Stimulated activated CD4-positive, alpha-beta T cell treated with anti-CD3 and anti-CD28 coated beads, Interleukin-1b, Interleukin-23, amount 100 ng/mL, for 1 hour (primary cell): ENCODE measurements at places on chromosomes 6 and 20.

- DNase-seq: no peak
Observed at GRCh38 chr20:4256874-4257273, 241.5 kb upstream of the RNF24 start.

DNA sequence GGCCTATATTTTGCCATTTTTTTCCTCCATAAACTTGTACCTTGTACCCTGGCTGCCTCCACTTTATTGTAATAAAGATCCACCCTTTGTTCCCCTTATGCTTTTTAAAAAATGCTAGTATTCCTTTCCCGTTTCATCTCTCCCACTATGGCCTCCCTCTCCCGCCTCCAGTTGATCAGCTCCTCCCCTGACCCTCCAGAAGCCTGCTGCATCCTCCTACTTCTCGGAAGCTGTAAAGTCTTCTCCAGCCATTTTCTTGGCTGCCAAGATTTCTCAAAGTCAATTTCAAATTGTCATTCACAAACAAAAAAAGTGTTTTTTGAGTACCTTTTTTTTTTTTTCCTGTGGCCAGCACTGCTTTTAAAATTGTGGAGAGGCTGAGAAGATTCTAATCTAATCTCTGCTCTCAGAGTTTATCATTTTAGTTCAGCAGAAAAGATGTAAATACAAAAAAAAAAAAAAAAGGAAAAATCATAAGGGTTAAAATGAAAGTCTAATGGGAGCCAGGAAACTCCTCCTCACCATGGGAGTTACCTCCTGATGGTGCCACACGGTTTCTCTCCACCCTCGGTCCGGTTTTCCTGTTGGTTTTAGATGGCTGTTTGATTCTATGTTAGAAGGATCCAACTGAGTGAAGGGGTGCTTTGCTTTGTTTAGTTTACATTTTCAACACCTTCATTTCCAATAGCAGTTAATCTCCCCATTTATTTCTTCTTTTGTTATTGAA is 103.0 kb upstream of the KCNK16 start:
- no peak for DNase-seq

GRCh38 chr6:14799928-14800327 is 445.9 kb upstream of the JARID2 start:
- no peak for DNase-seq

DNA sequence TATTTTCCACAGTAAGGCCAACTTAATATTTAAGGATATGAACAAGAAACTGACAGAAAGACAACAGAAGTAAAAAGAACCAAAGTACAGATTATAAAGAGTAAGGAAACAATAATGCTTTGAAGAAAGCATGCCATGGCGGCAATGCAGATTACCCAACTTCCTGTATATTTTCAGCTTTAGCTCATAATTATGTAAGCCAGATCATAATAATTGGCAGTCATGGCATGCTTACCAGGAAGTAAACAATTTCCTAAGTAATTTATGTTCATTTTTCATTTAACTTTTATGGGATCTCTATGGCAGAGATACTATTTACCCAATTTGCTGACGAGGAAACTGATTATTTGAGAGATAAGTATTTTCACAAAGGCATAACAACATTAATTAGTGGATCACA is 988.7 kb downstream of the HACE1 start:
- no peak for DNase-seq

DNA sequence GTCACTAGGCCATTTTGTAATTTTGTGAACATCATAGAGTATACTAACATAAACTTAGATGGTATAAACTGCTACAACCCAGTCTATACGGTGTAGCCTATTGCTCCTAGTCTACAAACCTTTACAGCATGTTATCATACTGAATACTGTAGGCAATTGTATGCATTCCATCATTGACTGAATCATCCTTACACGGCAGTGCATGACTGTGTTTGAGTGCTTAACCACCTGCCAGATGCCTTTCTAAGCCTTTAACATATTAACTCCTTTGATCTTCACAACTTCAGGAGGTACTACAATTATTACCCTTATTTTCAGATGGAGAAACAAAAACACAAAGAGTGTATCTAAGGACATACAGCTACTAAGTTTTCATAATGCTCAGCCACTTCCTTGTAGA is 14.0 kb downstream of the DPPA5 start:
- no peak for DNase-seq
